ENCODE measurements at places on chromosomes 2 and 18.

GRCh38 chr2:42901076-42901640 is 108.8 kb upstream of the HAAO start:
- no peak for DNase-seq

DNA sequence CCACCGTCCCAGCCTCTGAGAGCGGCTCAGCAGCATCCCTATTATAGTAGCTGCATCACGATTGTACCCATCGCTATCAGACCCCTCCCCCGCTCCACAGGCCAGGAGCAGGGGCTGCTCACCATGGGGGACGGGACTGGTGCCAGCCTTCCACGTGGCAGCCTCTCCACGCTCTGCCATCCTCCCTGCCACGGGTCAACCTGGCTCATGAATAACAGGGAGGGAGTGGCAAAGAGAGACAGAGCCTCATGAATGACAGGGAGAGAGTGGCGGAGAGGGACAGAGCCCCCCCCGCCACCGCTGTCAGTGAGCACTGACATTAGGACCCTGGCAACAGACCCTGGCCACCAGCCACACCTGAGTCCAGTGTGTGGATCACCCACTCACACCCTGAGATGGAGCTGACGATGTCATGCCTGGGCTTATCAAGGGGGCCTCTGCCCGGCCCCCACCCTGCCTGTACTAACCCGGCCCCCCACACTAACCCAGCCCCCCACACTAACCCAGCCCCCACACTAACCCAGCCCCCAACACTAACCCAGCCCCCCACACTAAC is 16.9 kb downstream of the CROCC2 start:
- no peak for DNase-seq

GRCh38 chr18:13680612-13681011 is 45.7 kb downstream of the FAM210A start:
- no peak for DNase-seq

GRCh38 chr2:206670531-206671319 is 28.4 kb downstream of the FAM237A start:
- no peak for DNase-seq

DNA sequence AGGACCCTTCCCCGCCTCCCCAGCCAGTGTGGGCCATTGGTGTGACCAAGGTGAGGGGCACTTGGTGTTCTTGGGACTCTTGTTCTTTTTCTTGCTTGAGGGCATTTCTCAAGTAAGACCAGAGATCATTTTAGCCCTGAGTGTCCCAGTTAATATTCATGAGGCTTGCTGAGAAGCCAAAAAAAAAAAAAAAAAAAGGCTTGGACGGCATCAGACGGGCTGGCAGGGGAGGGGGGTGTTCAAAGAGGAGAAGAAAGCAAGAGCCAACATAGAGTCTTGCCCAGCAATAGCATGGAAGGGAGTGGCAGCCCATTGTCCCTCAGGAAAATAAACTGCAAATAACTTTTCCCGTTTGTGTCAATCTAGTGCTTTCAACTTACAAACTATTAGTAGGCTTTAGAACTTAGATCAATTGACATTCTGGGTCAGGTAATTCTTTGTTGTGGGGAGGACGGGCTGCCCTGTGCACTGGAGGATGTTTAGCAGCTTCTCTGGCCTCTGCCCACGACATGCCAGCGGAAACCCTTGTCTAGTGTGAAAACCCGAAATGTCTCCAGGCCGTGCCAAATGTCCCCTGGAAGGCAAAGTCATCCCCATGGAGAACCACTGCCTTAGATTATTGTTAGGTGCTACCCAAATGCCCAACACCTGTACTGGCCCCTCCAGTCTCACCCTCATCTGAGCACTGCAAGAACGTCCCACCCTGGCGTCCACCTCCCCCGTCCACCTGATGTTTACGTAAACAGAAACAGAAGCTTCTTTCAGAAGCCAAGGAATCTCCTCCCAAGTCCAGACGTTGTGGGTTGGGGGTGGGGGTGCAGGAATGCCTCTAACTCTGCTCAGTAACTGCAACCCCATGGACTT is 163.4 kb downstream of the BCL2 start:
- DNase-seq = no peak

All from T1000 (cell line).